Prostate gland (tissue), 2 donors: ENCODE measurements at places on chromosomes 6 and 20.

DNA sequence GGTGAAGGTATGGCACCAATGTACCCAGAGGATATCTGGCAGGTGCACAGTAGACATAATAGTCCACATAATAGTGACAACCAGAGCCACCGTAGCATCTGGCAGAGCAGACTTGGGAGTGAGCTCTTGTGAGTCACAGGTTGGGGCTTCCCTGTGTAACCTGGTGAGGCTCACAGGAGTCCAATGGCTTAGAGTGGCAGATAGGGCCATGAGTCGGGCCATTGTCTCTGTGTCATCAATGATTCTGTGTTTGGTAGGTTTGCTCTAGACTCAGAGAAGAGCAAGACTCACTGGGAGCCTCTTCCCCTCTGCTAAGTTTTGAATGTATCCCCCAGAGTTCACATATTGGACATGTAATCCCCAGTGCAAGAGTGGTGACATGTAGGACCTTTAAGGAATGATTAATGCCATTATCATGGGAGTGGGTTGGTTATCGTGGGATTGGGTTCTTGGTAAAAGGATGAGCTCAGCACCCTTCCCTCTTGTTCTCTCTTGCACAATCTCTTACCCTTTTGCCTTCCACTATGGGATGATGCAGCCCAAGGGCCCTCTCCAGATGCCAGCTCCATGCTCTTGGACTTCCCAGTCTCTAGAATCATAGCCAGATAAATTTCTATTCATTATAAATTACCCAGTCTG lies 22.6 kb upstream of the SIRPA start:
- DNase-seq: no peak

- no peak for DNase-seq
These were observed 15.2 kb downstream of the CDH22 start for GRCh38 chr20:46293084-46293483.

GRCh38 chr6:170067923-170068360 lies 222.9 kb downstream of the DLL1 start:
- DNase-seq: no peak

DNA sequence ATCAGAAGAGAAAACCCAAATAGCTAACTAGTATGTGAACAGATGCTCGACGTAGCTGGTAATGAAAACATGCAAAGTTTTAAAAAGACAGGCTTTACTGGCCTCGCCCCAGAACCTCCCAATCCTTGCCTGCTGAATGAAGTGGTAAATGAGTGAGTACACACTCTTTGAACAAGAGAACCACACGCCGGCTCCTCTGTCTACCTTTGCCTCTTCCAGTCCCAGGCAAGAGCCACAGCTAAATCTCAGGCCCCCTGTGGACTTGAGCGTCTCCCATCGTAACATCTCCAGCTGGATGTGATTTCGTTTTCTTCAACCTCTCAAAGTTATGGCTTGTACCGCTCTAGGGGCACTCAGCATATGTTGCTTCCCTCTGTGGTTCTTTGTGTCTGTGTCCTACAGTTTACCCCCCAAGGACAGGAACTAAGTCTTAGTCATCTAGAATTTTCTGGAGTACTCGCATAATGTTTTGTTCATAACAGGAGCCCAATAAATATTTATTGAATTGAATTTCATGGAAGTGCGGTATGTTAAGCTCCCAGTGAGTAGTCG lies 153.2 kb upstream of the TAB2 start:
- no peak for DNase-seq
